ENCODE measurements at places on chromosomes 16 and 17.

DNA sequence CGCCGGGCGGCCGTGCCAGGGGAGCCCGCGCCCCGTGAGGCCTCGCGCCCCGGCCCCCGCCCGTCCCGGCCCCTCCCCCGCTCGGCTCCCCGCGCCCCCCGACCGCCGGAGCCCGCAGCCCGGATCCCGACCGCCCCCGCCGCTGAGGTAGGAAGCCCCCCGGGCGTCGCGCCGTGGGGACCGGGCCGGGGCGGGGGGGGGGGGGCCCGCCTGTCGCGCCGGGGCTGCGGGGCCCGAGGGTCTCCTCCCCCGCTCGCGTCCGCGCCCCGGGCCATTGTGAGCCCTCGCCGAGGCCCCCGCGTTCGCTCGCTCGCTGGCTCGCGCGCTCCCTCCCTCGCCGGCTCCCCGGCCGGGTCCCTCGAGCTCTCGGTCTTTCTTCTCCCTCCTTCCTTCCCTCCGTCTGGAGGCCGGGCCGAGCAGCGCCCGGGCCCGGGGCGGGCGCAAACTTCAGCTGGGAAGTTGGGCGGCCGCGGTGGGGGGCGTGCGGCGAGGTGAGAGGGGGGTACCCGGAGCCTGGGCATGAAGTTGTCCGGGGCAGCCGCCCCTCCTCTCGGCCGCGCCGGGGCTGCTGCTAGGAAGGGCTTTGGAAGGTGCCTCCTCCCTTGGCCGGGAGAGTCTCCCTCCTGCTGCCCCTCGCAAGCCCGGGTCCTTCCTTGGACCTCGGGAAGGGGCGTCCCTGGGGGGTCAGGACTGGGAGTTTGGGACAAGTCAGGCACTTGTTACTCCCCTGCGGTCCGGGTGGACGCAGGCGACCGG lies 419 bp downstream of the GLIS2 start:
- DNase-seq, result peak; percentile 35

DNA sequence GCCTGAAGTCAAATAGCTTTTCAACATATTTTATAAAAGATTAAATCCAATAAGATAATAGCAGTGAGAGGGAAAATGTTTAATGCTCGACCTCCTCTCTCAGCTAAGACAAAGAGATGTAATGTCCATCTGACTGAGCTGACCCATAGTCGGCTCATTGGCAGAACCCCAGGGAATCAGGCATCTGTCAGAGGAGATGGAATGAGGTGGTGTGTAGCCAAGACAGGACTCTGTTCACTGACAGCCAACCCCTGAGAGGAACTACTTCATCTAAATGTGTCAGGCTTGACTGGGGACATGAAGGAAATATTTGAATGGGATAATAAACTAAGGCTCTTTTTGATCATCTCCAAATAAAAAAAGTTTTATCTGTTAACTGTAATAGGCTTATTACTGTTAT lies 188.0 kb downstream of the CDH11 start:
- peak; percentile 42 for DNase-seq

GRCh38 chr16:714558-715476 lies at the start of gene METRN:
Gene METRN, plus strand, starts transcription at chr16:715118. Its CDS starts 172 bp downstream, at chr16:715290.
- peak; percentile 91 for DNase-seq

GRCh38 chr17:4540224-4540651 lies 14.9 kb downstream of the MYBBP1A start:
- no peak for DNase-seq

DNA sequence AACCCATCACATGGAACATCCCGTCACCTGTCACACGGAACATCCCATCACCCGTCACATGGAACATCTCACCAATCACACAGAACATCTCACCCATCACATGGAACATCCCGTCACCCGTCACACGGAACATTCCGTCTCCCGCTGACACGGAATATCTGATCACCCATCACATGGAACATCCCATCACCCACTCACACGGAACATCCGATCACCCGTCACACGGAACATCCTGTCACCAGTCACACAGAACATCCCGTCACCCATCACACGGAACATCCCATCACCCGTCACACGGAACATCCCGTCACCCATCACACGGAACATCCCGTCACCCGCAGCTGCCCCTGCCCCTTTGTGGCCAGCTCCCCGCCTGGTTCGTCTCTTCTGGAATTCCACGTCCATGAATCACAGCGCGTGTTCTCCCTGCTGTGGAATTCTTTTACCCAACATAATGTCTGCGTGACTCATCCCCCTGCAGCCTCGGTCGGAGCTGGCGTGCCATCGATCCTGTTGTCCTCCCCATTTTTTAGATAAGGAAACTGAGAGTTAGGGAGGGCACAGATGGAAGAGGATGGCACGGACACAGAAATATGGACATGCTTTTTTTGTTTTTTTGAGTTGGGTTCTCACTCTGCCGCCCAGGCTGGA lies 5.6 kb downstream of the CPNE7 start:
- peak; percentile 100 for DNase-seq

GRCh38 chr17:7943291-7943690 lies 11.3 kb downstream of the CNTROB start:
- no peak for DNase-seq

DNA sequence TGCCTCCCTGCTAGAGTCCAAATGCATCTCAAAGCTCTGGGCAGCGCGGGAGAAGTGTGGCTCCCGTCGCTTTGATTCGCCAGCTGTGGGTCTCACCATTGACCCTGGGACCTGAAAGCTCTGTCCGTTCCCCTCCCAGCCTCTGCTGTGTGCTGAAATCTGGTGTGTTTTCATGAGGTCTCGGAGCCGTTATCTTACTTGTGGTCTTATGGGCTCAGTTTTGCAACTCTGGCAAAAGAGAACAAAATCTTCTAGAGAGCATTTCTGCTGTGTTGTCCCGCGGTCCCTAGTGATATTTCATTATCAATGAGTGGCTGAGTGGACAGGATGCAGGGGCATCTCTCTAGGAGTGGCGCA lies 13.3 kb downstream of the CRISPLD2 start:
- DNase-seq, result peak; percentile 17

DNA sequence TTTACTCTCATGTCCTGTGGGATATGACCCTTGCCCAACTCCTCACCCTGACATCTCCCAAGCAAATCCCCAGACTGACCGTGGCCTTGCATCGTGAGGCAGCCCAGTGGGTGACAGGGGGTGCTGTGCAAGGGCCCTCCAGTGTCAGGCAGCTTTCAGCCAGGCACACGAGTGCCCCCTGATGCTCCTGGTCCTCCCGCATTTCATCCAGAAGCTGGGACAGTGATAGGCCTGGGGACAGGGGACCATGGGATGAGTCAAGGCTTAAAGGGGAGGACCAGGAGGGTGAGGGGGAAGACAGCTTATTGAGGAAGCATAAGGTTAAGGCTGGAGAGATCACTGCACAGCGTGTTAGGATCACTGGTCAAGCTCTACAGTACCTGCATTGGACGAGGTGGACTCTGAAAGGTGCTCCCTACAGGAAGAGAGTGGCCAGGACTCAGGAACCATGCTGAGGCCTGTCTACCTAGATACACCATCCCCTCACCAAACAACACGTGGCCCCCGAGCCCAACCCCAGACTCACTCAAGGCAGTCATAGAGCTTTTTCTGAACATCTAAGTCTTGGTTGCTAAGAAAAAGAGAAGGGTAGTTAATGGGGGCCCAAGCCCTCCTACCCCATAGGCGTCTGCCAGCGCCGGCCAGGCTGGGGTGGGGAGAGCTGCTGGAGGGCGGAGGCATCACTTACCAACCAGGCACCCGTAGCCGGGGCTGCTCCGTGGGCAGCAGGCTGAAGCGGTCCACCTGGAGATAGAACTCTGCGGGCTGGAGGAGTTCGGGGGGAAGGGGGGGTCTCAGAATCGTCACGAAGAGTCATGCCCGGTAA lies 998 bp downstream of the ACD start:
- DNase-seq, result no peak

DNA sequence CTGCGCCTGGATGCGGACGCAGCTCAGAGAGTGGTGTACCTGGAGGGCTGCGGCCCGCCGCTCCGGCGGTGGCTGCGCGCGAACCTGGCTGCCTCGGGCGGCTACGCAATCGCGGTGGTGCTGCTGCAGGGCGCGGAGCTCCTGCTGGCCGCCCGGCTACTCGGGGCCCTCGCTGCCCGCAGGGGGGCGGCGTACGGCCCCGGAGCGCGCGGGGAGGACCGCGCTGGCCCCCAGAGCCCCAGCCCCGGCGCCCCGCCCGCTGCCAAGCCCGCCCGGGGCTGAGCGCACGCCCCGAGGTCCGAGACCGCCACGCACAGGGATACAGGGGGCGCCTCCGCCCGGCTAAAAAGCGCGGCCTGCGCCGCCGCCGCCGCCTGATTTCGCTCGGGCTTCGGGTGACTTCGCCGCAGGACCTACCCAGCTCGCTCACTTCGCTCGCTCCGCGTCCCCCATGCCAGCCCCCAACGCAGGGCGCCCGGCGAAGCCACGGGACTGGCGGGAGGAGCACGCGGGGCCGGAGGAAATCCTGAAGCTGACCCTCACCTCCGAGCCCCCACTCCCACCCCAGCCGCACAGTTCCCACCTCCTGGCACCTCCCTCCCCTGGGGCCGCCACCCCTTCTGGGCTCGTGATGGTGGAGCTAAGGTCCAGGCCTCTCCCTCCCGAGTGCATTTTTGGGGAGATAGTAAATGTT lies 8.2 kb downstream of the PDE6G start:
- DNase-seq, result no peak

DNA sequence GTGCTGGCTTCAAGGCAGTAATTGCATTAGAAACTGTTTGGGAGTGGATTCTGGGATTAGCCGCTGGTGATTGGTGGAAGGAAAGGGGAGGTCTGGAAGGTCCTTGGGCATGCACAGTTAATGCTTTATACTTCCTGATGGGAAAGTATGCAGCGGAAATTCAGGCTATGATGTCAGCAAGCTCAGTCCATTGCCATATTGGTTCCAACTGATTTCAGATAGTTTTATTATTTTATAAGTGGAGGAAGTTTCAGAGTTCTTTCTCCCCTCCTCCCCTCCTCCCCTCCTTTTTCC lies 8.1 kb upstream of the CMTR2 start:
- peak; percentile 12 for DNase-seq

GRCh38 chr17:29588562-29589411 lies 661 bp downstream of the GIT1 start:
- peak; percentile 48 for DNase-seq

GRCh38 chr16:69593751-69594255 lies 28.0 kb downstream of the NFAT5 start:
- DNase-seq, result no peak

GRCh38 chr16:47142821-47143676 lies 696 bp downstream of the NETO2 start:
- DNase-seq, result peak; percentile 75
